HFFc6 (cell line): ENCODE measurements at places on chromosomes 3 and 15.

GRCh38 chr3:46558184-46559043 is 7.7 kb downstream of the LRRC2 start:
- DNase-seq = peak; percentile 95

- DNase-seq = no peak
These were observed 126.3 kb upstream of the NANOGP8 start for GRCh38 chr15:35211240-35211902.

DNA sequence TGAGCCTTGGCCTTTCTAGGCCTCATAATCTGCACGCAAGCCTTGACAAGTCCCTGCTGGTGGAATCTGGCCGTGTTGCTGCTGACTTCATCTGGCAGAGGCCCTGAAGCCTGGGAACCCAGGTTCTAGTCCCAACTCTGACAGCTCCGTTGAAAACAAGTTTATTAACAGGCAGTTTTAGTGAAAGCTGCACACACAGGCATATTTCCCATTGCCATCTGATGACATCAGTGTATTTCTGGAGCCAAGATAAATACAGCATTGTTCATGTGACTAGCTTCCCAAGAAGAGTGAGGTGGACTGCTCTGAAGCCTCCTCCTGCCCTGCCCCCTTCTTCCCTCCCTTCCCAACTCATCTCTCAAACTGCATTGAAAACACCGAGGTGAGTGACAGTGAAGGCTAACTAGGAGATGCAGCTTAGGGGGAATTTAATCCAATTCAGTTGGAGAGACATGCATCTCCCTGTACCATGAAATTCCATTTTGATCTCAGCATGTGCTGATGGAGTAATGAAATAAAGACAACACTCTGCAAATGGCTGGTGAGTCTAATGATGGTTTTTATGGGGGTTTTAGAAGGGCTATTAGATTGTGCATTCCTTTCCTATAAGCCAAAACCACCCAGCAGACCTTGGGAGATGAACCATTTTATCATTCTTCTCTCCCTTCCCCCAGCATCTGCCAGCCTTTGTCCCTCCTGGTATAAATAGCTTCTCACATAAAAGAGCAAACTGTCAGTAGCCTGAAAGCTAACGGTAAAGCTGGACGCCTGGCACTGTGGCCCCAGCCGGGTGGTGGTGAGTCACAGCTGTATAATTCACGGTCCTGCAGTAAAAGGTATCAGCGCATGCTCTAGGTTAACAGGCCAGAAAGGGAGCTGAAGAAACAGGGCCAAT is 38.0 kb downstream of the PRICKLE2 start:
- DNase-seq = peak; percentile 97

GRCh38 chr3:151169262-151169947 is 33.6 kb downstream of the GPR171 start:
- no peak for DNase-seq

GRCh38 chr3:61094608-61095007 is 156.6 kb downstream of the FHIT start:
- DNase-seq = no peak

- no peak for DNase-seq
These were observed 86.1 kb downstream of the LIPC start for GRCh38 chr15:58517682-58518525.

DNA sequence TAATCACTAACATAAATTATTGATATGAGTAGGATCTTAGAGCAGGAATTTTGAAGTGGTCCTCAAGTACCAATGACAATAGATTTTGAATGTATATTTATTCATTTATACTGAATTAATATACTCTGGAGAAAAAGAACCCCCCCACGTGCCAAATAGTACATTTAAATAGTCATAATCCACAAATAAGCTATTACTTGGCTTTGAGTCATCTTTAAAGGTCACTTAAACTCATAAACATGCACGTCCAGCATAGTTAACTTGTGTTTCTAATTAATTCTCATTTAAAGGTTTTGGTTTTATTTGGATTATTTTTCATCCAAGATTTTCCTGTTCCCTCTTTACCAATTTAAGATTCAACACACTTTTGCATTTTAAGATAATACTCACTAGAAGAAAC is 35.1 kb downstream of the FGF7 start:
- peak; percentile 27 for DNase-seq

DNA sequence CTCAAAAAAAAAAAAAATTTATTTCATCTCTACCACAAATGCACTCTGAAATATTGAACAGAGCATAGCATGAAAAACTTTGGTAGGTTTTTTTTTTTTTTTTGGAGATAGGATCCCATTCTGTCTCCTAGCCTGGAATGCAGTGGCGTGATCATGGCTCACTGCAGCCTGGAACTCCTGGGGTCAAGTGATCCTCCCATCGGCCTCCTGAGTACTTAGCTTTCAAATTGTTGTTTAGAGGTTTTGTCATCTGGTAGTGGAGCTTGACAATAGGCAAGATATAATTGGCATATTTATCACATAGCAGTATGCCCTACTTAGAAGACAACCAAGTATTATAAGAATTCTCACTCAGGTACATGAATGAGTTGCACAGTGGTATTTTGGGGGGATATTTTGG is 234.2 kb upstream of the ST8SIA2 start:
- no peak for DNase-seq

DNA sequence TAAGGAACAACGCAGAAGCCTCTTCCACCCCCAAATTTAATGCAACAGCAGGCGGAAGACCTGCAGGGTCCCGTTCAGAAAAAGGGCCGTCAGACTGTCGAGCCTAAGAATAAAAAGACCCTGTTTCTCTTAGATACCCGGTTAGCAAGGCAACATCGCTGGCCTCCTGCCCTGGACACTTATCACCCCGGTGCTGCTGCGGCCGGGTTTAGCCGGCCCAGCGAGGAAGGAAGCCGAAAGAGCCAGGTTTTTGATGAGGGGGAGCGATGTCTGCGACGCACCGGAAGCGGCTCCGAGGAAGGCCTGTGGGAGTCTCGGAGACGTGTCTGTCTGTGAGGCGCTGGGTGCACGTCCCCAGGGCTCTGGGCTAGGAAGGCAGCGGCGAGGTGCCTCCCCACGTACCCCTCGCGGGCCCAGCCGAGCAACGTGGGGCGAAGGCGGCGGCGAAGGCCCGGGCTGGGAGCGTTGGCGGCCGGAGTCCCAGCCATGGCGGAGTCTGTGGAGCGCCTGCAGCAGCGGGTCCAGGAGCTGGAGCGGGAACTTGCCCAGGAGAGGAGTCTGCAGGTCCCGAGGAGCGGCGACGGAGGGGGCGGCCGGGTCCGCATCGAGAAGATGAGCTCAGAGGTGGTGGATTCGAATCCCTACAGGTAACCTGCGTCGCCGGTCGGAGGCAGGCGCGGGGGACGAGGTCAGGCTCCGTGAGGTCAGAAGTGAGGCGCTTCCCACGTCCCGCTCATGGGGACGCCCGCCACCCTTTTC is at the start of gene UBA5:
UBA5 (plus strand) TSS at position 278 of the 759 bp plus-strand sequence; CDS start at position 487, 209 bp downstream.
- peak; percentile 58 for DNase-seq

DNA sequence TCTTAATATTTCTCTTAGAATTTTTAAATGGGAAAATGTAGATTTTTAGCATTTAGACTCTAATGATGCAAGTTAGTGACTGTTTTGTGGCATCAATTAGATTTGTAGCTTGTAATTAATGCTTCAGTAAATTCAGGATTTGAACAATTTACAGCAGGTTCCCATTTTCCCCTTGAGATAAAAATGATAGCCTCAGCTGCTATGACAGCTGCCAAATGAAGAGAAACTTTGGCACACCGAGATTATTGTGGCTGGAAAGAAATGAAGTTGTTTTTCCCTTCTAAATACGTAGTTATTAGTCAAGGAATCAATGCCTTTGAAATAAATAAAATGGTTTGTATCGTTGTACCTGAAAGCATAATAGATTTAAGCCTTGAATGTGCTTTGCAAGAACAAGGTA is 206.4 kb upstream of the P2RY1 start:
- no peak for DNase-seq

DNA sequence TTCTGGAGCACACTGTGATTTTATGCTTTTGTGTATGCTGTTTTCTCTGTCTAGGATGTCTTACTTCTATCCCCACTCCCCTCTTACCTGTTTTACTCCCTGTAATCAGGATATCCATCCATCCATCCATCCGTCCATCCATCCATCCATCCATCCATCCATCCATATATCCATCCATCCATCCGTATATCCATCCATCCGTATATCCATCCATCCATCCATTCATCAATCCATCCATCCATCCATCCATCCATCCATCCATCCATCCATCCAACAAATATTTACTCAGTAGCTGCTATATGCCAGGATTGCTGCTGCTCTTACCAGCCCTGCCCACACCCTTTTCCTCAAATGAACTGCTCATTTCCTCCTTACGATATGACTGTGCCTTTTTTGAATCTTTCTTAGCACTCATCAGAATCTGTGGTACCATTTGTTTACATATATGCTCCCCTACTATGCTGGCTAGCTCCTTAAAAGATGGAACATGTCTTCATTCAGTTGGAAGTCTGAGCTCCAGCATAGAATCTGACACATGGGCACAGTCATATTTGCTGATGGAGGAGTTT is 35.2 kb downstream of the USP13 start:
- DNase-seq = no peak

- no peak for DNase-seq
These were observed 127.4 kb downstream of the TIGIT start for GRCh38 chr3:114421204-114421603.

DNA sequence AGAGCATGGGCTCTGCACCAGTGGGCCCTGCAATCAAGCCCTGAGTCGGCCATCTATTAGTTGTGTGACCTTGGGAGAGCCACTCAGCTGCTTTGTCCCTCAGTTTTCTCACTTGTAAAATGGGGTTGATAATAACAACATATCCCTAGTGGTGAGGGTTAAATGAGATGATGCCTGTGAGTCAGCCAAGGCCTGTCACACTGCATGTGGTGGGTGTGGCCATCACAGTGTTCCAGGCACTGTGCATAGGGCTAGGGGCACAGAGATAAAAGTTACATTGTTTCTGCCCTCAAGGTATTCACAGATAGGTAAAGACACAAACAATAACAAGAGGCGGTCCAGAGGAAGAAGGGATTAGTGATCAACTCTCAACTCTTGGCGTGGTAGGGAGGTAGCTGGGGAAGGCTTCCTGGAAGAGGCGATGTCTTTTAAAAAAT is 19.5 kb downstream of the SMAD6 start:
- DNase-seq = no peak
